ENCODE measurements at places on chromosomes 7 and 10. TPM values are rescaled to one million over a fixed set of nuclear protein-coding genes. Genes with fewer than 3 reads are reported as not detected.

The COL26A1 gene
- total RNA-seq: not detected

The STOX1 gene
- 0.11 TPM for total RNA-seq

The ANXA8 gene
- total RNA-seq: not detected

The MEIG1 gene
- not detected for total RNA-seq

The GHRHR gene
- not detected for total RNA-seq

The HTR5A gene
- not detected for total RNA-seq

The SLC18A3 gene
- total RNA-seq: not detected

The COL1A2 gene
- not detected for total RNA-seq

The ATRNL1 gene
- not detected for total RNA-seq

The KEL gene
- total RNA-seq: not detected

The TAS2R4 gene
- total RNA-seq: 0.22 TPM

The GPR15LG gene
- total RNA-seq: not detected

The MTURN gene
- total RNA-seq: 19.7 TPM

The BMI1 gene
- total RNA-seq: 46.8 TPM

The WDR86 gene
- total RNA-seq: 5.7 TPM

The WNT2 gene
- total RNA-seq: not detected

The CUL2 gene
- total RNA-seq: 43.8 TPM

The HMX3 gene
- 0.35 TPM for total RNA-seq

The SUN3 gene
- not detected for total RNA-seq

The MYO1G gene
- 142 TPM for total RNA-seq

The ARHGAP12 gene
- 15.9 TPM for total RNA-seq

The LRRD1 gene
- total RNA-seq: not detected

The SFTPA2 gene
- not detected for total RNA-seq

The TNS3 gene
- 0.24 TPM for total RNA-seq

The TBC1D12 gene
- total RNA-seq: 0.06 TPM

The ASB4 gene
- not detected for total RNA-seq

The TCAF2 gene
- total RNA-seq: 33.2 TPM

The PNPLA8 gene
- total RNA-seq: 101 TPM

The CARD11 gene
- 114 TPM for total RNA-seq

The C10orf95 gene
- total RNA-seq: 0.35 TPM

The OR2A12 gene
- total RNA-seq: not detected

The GDF10 gene
- total RNA-seq: 0.22 TPM

The PLAC9 gene
- total RNA-seq: not detected

The RELN gene
- total RNA-seq: not detected

The CLRN3 gene
- not detected for total RNA-seq

The TACC2 gene
- not detected for total RNA-seq

The MIOS gene
- 36.8 TPM for total RNA-seq

The ACSM6 gene
- total RNA-seq: not detected

The UPK3BL1 gene
- 42.2 TPM for total RNA-seq

The NUTM2E gene
- total RNA-seq: not detected

The GPR146 gene
- total RNA-seq: 5.0 TPM

The TRIL gene
- not detected for total RNA-seq

The DLG5 gene
- 6.3 TPM for total RNA-seq

The MEST gene
- 5.9 TPM for total RNA-seq

The SYNPO2L gene
- not detected for total RNA-seq

The CPA5 gene
- total RNA-seq: not detected
